Hematopoietic multipotent progenitor cell treated with erythropoietin and hydrocortisone succinate and interleukin-3 and kit ligand, for 15 days (in vitro differentiated cells): ENCODE measurements at places on chromosomes 16 and 17.

DNA sequence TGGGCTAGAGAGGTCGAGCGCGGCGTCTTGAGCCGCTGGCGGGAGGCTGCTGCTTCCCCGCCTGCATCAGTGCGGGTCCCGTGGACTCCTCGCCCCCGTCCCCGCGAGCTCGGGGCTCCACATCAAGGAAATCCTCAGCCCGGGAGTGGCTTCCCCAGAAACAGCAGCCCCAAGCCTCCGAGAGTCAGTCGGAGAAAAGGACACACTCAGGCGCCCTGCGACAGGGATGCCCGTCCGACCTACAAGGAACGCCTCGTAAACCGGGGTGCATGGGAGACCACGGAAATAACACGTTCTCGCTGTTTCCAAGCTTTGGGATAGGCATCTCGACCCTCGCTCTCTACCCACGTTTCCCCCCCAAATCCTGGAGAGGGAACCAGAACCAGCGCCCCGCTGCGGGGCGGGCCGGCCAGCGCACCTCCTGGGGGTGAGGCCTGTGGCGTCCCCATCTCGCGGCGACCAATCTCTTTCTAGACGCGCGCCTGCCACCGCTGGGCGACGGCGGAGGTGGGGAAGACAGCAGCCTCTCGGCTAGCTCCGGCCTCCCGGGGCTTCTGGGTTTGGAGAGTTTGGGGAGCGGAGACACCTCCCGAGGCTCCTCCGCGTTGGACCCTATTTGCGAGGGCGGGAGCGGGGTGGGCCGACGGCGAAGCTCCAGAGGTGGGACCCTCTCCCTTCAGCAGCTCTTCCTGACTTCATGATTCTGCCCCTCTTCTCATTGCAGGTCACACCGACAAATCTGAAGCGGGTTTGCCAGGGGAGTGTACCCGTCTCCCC is 759 bp upstream of the TP53I13 start:
- DNase-seq = no peak

- DNase-seq = no peak
Observed at GRCh38 chr17:27741971-27742575, 58.3 kb downstream of the NOS2 start.

DNA sequence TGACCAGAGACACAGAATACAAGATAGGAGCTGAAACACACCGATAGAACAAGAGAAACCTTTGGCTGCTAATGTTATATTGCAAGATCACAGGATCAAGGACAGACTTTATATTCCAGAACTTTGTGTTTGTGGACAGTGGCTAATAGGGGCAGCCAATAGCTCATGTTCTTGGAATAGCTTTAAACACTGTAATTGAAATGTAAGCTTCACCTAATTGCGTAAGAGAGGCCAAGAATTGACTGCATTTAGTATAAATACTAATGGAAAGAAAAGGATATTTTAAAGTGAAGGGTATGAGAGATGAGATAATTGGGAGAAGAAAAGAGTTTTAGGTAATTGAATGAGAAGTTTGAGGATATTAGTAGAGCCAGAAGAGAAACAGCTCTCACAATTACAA is 758.8 kb downstream of the CDH11 start:
- DNase-seq = no peak

GRCh38 chr16:78390092-78390491 is 290.6 kb downstream of the WWOX start:
- no peak for DNase-seq

GRCh38 chr16:48487287-48487686 is 102.1 kb upstream of the SIAH1 start:
- DNase-seq = no peak

- DNase-seq = no peak
Observed at GRCh38 chr17:29640413-29640812, 17.7 kb upstream of the CORO6 start.

DNA sequence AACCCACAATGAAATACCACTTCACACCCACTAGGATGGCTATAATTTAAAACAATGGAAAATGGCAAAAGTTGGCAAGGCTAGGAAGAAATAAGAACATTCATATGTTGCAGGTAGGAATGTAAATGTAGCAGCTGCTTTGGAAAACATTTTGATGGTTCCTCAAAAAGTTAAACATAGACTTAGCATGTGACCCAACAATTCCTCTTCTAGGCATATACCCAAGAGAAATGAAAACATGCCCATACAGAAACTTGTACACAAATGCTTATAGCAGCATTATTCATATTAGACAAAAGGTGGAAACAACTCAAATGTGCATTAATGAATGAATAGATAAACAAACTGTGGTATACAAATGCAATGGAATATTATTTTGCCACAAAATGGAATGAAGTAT is 36.1 kb downstream of the MEOX1 start:
- no peak for DNase-seq

DNA sequence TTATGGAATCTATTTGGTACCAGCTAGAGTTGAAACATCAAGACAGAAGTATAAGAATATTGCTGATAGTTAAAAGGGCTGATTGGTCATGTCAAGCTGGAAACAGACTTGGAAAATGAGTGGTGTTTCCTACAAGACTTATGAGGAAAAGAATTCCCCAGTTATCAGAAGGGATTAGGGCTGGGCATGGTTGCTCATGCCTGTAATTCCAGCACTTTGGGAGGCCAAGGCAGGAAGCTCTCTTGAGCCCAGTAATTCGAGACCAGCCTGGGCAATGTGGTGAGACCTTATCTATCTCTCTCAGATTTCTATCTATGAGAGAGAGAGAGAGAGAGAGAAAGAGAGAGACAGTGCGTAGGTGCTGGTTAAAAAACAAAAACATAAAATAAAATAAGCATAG is 139.5 kb upstream of the PMFBP1 start:
- DNase-seq = no peak

- DNase-seq = no peak
Observed at GRCh38 chr17:40686192-40686591, 17.4 kb downstream of the KRT24 start.

DNA sequence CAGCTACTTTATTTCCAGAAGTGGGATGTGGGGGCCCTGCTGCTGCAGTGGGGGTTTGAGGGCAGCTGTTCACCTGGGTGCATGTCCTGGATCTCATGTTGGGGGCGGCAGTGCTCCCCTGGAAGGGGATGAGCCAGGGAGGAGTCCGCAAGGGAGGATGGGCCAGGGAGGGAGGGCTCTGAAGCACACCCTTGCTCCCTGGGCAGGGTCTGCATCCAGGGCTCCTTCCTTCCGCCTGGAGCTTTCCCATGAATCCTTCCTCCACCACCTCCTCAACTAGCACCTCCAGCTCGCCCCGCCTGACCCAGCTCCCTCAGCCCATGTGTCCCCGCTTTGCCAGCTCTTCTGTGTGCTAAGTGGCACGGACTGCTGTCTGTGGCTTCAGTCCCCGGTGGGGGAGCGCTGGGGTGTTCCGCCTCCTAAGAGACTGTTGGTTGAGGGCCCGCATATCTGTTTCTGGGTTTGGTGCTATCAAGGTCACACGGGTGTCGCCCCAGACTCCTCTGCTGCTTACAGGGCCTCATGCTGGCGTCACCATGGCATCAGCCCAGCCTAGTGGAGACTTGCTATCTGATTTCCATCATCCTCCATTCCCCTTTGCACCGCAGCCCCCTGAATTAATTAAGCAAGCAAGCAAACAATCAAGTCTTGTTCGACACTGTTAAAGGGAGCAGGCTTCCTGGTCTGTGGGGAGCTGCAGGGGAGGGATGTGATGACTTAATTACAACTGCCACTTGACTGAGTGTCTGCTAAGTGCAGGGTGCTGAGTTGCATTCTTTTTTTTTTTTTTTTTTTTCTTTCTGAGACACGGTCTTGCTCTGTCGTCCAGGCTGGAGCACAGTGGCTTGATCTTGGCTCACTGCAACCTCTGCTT is 71.8 kb downstream of the PRKCA start:
- no peak for DNase-seq

DNA sequence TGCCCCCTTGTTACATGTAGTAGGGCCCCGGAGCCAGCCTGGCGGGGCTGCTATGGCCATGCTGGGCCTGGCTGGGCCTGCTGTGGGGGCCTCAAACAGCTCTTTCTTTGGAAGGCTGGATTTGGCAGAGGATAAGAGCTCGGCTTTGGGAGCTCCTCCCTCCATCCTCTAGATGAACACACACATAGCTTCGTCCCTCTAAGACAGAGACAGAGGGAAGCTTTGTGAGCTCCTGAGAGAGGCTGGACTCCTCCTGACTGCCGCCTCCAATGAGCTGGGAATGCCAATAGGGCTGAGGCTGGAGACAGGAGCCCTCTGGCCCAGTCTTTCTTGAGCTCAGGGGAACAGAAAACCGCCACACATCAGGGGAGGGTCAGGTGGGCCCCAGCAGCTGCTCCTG is 37.3 kb upstream of the CDC42EP4 start:
- DNase-seq = no peak

GRCh38 chr16:88768071-88768783 is 16.8 kb downstream of the PIEZO1 start:
- no peak for DNase-seq

- DNase-seq = no peak
Observed at GRCh38 chr17:81044764-81045589, 10.0 kb downstream of the BAIAP2 start.

GRCh38 chr16:24815021-24815420 is 30.7 kb upstream of the SLC5A11 start:
- DNase-seq = no peak

DNA sequence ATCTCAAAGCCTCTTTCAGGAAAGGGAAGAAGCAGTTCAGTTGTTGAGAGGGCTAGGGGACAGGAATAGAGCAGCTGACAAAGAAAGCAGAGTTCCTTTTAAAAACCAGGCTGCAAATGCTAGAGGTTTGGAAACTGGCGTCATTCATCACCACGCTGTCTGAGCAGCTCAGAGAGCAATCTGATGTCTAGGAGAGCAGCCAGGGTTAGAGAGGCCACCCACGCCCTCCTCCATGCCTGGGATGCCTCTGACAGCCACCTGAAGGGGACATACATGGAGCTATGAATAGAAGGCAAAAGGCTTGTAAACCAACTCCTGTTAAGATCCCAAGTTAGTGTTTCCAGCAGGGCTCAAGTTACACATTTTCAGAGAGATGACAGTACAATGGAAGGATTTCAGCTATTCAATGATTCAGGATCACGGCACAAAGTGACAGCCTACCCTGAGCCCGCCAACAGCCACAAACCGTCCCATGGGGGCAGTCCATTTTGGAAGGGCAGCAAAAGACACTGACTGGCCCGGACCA is 12.4 kb downstream of the RAB5C start:
- no peak for DNase-seq

DNA sequence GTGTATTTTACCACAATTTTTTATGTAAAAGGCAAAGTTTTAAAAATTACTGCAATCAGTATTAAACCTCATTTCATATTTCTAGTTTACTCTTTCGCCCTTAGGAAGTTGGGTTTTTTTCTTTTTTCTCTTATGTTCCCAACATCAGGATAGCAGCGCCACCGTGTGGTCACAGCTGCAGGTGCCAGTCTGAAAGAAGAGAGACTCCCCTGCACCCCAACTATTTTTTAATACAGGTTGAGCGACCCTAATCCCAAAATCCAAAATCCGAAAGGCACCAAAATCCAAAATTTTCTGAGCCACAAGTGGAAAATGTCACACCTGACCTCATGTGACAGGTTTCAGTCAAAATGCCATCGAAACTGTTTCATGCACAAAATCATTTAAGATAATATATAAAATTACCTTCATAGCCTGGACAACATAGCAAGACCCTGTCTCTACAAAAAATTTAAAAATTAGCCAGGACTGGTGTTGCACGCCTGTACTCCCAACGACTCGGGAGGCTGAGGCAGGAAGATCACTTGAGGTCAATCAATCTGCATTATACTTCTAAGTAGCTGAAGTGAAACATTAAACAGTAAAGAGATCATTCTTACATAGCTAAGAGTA is 21.8 kb upstream of the ASGR2 start:
- DNase-seq = peak; percentile 75

DNA sequence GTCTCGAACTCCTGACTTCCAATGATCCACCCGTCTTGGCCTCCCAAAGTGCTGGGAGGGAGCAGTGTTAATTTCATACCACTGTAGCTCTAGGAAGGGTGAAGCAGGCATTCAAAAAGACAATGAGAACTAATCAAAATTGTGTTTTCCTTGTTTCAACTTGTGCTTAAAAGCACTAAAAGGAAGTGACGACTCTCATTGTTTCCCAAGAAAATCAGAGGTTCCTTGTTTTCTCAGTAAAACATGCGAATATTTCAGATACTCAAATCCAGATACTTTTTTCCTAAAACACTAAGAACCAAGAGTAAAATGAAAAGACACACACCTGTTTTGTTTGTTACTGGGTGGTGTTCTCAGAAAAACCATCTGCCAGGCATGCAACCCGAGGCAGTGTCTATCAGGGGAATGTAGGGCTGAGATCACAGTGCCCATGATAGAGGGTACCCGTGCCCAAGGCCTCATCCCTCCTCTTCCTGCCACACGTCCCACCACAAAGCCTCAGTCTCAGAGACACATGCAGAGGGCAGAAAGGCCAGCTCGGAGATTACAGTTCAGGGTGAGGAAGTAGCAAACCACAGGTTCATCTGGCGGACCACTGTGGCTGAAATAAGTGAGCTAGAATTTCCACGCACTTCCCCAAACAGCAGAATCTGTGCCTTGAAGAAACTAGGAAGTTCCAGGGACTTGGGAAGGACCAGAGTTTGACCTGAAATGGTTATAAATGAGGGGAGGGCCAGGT is 33.7 kb downstream of the GINS3 start:
- DNase-seq = no peak

GRCh38 chr16:84443166-84443802 is 61.2 kb downstream of the MEAK7 start:
- no peak for DNase-seq

GRCh38 chr16:68375801-68376536 is 65.2 kb downstream of the PRMT7 start:
- no peak for DNase-seq

DNA sequence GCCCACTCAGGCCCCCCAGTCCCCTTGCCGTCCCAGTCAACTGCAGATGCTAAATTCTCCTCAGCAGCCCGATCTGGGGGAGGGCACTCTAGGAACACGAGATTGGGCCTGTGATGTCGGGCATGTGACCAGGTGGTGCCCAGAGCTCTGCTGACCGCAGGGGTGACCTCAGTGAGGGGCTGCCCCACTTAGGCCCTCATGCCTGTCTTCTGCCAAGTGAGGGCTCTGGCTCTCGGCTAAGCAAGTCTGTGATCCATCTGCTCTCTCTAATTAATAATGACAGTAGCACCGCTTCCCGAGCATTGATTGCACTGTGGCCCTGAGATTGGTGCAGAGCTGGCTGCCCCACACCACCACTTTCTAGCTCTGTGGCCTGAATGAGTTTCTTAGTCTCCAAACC is 138.8 kb downstream of the MRM1 start:
- DNase-seq = no peak

GRCh38 chr17:76388966-76389888 is 4.8 kb downstream of the SPHK1 start:
- DNase-seq = no peak
